Stimulated activated CD4-positive, alpha-beta T cell treated with anti-CD3 and anti-CD28 coated beads, Interleukin-1b, Interleukin-23, amount 100 ng/mL, for 1 hour (primary cell): ENCODE measurements at places on chromosomes 4 and X.

- no peak for DNase-seq
Observed at GRCh38 chr4:15413623-15414019, 14.2 kb upstream of the C1QTNF7 start.

- DNase-seq: no peak
Observed at GRCh38 chrX:72078411-72078810, 53.3 kb downstream of the RTL5 start.

GRCh38 chr4:149823769-149824221, 8.2 kb upstream of the IQCM start:
- DNase-seq: no peak

GRCh38 chr4:184648313-184649025, 778 bp downstream of the CASP3 start:
- DNase-seq: no peak

DNA sequence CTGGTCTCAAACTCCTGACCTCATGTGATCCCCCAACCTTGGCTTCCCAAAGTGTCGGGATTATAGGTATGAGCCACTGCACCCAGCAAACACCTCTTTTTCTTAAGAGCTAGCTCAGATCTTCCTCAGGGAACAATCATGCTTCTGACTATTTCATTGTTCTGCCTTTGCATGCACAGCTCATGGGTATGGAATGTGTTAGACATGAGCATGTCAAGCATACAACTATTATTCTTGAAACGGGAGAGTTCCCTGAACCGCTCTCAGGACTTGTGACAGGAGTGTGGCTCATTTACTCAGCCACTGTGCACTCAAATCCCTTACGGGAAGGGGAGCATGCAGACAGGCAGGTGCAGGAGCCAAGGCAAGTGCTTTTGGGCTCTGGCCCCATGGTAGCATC, 231.7 kb upstream of the TAPT1 start:
- no peak for DNase-seq

- no peak for DNase-seq
Observed at GRCh38 chr4:4590546-4590945, 48.7 kb upstream of the STX18 start.

- DNase-seq: no peak
Observed at GRCh38 chr4:56255820-56256219, 131.5 kb downstream of the AASDH start.

DNA sequence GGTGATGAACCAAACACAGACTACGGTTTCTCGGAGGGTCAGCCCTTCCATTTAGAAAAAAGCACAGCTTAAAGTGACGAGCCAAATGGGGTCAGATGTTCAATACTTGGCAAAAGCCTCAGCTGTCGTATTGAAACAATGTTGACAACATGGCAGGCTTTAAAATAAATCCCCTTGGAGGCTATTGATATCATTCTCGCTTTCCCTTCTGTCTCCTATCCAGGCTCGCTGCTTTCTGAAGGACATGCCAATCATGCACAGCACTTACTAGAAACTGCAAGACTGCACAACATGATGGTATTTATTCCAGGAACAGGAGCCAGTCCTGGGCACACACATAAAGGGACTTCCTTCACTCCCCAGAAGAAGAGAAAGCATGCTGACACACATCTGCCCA, 137.9 kb downstream of the SLC7A11 start:
- no peak for DNase-seq

- no peak for DNase-seq
Observed at GRCh38 chrX:114798907-114799306, 215.0 kb downstream of the HTR2C start.

GRCh38 chr4:15586066-15586465, 69.1 kb downstream of the FBXL5 start:
- no peak for DNase-seq

DNA sequence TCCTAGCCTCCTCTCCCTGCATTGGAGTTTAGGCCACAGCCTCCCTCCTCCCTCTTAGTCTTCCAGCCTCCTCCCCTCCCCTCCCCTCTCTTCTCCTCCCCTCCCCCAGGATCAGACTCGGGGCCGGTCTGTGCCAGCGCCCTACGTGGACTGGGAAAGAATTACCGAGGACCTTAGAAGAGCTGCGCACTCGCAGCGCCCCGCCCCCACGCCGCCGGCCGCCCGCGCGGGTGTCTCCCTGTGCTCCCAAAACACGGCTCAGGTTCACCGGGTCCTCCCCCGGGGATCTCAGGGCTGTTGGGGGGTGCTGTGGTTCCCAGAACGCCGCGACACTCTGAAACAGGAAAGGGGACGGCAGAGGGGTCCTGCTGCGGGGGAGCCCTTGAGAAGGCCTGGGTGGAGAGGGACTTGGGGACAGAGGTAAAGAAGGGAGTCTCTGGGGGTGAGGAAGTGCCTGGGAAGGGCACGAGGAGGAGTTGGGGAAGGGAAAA, 122.3 kb upstream of the TBL1X start:
- no peak for DNase-seq

DNA sequence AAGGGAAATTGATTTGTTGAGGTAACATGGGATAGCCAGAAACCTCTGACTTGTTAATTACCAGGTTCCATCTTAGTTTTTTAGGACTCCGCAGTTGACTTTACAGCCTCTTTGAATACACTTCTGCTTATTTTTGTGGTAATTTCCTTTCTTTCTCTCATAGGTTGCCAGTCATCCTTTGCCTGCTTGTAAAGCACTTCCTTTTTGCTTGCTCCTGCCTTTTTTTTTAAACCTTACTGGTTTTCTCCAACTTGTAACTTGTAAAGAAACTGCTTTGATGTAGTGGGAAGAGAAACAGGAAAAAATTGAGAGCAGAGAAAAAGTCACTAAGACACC, 2.6 kb downstream of the PGK1 start:
- DNase-seq: no peak

DNA sequence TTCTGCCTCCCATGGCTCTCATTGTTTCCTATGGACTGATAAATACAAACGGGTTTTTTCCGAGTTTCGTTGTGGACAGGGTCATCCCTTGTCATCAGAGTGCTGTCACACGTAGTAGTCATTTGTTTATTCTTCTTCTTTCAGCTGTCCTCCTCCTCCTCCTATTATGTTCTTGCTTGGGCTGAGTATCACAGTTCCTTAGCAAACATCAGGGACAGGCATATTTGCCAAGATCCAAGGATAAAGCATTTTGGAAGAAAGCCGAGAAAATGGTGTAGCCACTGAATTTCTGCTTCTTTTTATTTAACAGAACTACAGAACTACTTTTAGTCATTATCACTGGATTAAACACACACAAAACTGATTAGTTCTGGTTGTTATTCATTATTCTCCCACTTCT, 167.9 kb downstream of the MAML3 start:
- no peak for DNase-seq

DNA sequence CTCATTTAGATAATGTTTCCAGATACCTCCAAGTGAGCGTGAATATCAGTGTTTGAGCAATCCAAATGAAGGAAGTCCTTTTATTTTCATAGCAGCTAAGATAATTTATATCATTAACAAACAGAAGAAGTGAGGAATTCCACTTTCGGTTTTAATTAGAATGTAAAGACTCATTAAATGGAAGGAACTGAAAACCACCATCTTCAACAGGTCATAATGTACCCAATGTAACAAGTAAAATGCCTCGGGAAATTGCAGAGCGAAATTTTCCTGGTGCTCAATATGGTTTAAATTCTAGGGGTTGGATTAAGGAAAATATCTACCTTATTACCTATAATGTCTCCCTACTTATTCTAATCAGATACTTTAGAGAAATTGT, 33.9 kb upstream of the SLC9A7 start:
- no peak for DNase-seq

GRCh38 chrX:5646818-5647217, 581.8 kb downstream of the NLGN4X start:
- DNase-seq: no peak

DNA sequence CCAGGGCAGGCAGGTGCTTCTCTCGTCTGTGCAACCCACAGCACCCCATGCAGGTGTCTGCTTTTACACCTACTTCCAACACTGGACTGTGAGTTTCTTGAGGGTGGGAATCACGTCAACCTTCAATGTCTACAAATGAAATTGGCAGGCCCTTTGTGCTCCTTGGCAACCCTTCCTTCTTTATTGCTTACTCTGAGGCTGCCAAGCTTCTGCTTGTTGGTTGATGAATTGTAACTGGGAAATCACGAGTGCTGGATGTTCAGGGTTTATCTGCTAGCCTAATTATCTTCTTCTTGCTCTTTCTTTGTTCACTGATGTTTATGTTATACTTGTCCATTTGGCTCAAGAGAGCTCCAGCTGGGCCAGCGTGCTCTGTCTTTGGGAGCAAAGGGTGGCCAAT, 2.5 kb upstream of the DGAT2L6 start:
- DNase-seq: no peak

DNA sequence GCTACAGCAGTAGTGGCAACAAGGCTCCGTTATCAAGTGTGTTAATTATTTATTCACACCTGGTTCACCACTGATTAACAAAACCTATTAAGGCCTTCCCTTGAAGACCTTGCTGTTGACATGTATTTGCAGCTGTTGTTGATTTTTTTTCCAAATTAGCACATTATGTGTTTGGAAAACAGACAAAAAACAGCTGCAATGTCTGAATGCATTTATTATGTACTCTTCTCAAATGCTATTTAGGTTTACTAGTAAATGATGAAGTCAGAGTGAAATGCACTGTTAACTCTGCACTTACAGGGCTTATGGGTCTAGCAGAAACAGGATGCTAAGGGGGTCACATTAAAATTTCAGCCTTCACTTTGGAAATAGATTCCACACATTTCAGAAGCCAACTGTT, 99.5 kb upstream of the PCDH7 start:
- no peak for DNase-seq

DNA sequence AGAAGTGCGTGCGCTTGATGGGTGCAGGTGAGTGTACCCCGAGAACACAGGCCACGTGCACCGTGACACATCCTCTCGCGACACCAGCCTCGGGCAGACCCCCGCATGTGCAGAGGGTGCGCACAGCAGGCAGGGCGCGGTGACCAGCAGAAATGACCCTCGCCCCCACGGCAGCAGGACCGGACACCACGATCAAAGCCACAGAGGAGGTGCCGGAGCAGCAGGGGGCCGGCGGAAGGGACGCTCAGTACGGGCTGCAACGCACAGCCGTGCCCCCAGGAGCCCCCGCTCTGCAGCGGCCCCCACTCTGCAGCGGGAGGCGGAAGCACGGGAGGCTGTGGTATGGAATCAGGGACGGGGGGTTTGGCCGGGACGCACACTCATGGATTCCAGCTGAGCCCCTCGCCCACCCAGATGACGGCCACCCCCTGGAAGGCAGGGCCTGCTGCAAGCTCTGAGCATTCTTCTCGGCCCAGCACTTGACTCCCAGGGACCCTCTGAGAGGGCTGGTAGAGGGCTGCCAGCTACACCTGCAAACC, 17.1 kb downstream of the PPP2R3B start:
- no peak for DNase-seq

GRCh38 chrX:112766774-112767173, 73.9 kb downstream of the AMOT start:
- DNase-seq: no peak

DNA sequence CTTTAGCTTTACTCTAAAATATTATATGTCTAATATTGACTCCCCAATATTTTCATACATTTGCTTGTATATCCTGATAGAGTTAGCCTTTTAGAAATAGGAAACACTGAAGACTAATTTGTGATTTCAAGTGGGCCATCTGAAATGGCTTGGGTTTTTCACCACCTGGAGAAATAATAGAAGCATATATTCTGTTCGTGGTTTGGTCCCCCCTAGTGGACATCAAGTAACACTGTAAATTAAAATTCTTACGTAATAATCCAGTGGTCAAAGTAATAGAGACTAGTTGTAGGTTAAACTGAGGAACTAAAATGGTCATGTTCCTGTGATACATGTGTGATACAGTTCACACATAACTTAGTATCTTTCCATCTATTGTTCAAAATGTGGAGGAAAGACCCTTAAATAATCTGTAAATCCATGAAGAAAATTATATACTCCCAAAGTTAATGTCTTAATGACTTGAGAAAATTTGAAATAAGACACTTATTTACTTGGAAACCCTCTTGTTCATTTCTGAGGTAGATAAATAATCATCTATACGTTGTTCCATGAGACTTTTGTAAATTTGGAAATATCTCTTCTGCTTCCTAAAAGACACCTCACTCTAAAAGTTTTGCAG, 79.8 kb upstream of the SMARCAD1 start:
- no peak for DNase-seq

DNA sequence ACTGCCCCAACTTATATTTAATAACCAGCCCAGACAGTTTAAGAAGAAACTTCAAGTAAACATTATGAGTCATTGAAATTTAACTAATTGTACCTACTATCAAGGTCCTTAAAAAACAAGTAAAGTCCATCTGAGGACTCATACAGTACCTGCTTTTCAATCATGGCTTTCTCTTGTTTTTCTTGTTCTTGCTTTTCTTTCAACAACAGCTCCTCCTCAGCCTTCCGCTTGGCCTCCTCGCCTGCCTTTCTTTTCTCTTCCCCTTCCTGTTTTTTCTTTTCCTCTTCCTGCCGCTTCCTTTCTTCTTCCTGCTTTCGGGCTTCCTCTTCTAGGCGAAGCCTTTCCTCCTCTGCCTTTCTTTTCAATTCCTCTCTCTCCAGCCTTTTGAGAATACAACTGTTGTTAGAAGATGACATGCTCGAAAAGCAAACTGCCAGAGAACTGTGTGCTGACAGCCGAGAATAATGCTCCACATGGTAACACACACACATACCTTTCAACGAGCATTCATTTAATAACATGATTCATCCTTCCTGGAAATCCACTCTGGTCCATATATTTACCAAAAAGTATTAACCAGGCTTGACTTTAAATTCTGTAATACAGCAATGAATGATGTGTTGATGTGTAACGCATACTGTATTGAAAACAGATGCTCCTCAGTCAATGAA, 25.2 kb upstream of the BCLAF3 start:
- no peak for DNase-seq

GRCh38 chr4:110139111-110139510, 59.3 kb downstream of the ELOVL6 start:
- no peak for DNase-seq

GRCh38 chr4:98166025-98166730, 22.9 kb upstream of the STPG2 start:
- no peak for DNase-seq

GRCh38 chr4:3740256-3740655, 25.9 kb upstream of the ADRA2C start:
- no peak for DNase-seq

- no peak for DNase-seq
Observed at GRCh38 chrX:136147315-136147901, at the start of gene FHL1. TSS of gene FHL1 (plus strand) at chrX:136147533.

DNA sequence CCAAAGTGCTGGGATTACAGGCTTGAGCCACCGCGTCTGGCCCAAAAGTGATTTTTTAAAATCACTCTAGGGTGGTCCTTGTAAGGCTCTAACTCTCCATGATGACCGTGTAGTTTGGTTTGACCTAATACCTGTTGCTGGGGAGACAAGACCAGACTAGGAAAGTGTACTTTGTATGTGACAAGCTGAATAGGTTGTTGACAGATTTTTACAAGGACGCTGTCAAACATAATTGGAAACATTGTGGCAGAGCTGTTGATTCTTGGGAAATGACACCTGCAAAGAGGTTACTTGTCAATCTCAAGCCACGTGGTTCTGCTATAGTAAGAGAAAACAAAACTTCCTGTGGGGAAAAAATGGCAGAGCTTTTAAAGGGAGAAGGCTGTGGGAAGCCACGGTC, 802.4 kb upstream of the HS3ST1 start:
- DNase-seq: no peak
